Pons (tissue), 1 donor: ENCODE measurements at places on chromosomes 13 and 19.

GRCh38 chr19:42175952-42176648 is 41.4 kb downstream of the DEDD2 start:
- DNase-seq: no peak

DNA sequence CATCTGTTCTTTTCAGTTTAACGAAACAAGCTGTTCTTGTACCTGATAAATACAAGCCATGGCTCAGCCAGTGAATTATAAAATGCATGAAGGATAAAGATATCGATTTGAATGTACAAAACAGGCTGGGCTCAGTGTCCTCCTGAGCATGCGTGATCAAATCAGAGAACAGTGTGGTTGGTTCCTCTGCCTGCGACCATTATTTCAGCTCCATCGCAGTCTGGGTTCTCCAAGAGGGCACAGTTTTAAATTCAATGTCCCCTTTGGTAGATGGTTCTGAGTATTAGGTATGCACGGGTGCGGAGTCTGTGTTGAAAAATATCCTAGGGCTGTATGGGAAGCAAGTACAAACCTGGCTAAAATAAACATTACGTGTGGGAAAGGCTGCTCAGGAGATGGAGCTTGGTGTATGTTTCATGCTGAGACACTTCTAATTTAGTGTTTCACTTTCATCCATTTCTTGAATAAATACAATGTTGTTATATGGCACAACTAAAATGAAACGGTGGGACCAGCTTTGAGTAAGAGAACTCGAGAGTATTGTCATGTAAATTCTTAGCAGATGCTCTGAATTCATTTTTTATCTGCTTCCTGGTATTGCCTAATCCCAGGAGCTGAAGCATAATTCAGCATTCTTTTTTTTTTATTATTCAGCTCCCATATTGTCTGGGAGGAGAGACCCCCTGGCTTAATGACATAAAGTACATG is 458.7 kb downstream of the MYO16 start:
- DNase-seq: no peak

GRCh38 chr13:40813667-40814454 is 24.4 kb downstream of the SLC25A15 start:
- DNase-seq: no peak

DNA sequence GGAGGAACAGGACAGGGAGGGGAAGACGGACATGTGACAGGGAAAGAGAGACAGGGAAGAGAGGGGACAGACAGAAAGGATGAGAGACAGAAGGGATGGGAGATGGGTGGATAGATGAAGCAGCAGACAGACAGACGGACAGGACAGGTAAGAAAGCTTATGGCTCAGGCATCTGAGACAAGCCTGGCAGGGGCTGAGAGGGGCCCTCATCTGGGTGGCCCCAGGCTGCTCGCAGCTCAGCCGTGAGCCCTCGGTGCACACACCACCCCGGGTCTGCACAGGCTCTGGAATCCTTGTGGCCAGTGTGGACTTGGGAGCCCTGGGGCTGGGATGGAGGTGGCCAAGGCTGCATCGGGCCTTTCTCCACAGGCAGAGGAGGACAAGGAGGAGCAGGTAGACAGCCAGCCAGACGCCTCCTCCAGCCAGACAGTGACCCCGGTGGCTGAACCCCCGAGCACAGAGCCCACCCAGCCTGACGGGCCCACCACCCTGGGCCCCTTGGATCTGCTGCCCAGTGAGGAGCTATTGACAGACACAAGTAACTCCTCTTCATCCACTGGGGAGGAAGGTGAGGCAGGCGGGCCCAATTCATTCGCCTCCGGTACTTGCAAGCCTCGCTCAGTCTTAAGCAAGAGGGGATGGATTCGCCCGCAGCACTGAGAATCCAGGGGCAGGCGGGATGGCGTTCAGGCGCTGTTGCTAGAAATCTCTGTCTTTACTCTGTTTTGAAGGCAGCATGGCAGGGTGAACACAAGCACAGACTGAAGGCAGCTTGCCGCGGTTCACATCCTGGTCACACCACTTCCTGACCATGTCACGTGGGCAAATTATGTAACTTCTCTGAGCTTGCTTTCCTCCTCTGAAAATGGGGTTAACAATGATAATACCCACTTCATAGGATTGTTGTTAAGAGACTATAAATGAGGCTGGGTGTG is 14.0 kb downstream of the GRAMD1A start:
- DNase-seq: no peak

DNA sequence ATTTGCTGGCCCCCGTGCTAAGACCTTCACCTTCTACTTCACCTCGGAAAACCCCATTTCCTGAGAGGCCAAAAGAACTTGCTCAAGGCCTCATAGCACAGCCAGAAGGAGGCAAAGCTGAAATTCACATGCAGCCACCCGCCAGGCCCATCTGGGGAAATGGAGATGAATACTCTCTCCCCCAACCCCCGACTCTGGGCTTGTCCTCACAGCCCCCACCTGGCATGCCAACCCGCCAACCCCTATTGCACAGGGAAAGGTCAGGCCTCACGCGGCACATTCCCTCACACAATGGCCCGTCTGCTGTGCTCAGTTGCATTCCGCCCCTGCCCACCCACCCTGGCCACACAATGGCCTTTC is 3.2 kb downstream of the PRX start:
- no peak for DNase-seq

DNA sequence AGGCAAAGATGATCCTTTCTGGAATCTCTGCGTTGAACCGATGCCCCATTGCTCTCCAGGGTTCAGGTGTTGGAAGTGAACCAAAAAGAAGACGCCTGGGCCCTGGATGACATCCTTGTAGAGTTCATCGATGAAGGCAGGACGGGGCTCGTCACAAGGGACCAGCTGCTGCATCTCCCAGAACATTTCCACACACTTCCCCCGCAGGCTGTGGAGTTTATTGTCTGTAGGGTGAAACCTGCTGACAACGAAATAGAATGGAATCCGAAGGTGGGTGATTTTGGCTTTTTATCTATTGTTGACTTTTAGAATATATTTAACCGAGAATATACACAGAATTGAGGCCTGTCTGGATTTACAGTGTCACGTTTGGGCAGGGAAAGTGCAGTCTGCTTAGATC is 58.4 kb downstream of the SLC7A9 start:
- DNase-seq: no peak

GRCh38 chr13:25493931-25494640 is 122.3 kb downstream of the ATP8A2 start:
- DNase-seq: no peak

- peak; percentile 28 for DNase-seq
Measured at GRCh38 chr19:13095934-13096927, 6.4 kb downstream of the LYL1 start.
